Amniotic stem cell (primary cell): ENCODE measurements at places on chromosomes 4 and X.

- no peak for DNase-seq
These were observed 37.9 kb upstream of the RAP2C start for GRCh38 chrX:132257116-132257515.

DNA sequence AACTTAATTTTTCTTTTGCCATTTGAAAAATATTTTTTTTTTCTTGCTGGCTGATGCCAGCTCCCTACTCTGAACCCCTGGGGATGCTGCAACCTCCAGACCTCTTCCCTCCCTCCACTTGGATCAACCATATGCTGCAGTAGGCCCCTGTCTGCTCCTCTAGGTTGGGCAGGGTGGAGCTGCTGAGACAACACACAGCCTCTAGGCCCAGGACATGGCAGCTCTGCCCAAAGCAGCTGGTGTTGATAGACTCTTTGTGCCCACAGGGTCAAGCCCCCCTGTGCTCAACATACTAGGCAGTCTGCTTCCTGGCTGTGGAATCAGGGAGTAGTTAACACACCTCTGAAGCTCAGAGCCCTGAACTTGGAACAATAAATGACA is 19.9 kb upstream of the CLNK start:
- no peak for DNase-seq

GRCh38 chr4:101862595-101862994 is 72.1 kb downstream of the BANK1 start:
- DNase-seq, result no peak

GRCh38 chr4:101345596-101346350 is 1.6 kb downstream of the PPP3CA start:
- DNase-seq, result no peak

DNA sequence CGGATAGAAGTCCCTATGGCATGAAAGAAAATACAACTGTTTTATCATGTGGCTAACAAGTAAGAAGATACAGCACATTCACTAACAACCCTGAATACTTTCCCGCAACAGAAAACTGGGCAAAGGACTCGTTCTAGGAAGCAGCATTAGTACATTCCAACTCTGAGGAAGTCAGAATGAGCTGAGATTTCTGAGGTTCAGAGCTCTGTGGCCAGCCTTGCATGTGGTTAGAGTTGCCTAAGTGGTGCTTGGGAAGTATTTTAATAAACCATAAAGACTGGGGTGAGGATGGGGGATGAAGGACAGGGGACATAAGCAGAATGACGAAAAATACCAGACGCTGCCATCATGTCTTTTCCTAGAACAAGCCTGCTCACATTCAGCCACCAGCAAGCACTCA is 82.2 kb downstream of the EFHC2 start:
- no peak for DNase-seq

- DNase-seq, result no peak
These were observed 25.8 kb downstream of the GAB1 start for GRCh38 chr4:143362349-143363046.

DNA sequence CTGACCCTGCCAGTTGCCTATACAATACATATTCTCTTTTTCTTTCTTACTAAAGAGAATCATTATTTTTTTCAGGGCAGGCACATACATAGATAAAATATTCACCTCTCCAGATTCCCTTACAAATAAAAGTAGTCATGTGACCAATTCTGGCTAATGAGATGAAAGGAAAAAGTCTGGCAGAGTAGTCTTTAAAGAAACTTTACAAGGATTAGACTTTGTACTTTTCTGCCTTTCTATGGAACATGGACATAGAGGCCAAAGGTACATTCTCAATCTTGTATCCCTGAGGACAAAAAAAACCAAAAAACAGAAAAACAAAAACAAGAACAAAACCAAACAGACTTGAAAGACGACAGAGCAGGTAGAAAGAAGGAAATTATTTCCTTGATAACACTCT is 75.6 kb downstream of the DCK start:
- DNase-seq, result no peak

DNA sequence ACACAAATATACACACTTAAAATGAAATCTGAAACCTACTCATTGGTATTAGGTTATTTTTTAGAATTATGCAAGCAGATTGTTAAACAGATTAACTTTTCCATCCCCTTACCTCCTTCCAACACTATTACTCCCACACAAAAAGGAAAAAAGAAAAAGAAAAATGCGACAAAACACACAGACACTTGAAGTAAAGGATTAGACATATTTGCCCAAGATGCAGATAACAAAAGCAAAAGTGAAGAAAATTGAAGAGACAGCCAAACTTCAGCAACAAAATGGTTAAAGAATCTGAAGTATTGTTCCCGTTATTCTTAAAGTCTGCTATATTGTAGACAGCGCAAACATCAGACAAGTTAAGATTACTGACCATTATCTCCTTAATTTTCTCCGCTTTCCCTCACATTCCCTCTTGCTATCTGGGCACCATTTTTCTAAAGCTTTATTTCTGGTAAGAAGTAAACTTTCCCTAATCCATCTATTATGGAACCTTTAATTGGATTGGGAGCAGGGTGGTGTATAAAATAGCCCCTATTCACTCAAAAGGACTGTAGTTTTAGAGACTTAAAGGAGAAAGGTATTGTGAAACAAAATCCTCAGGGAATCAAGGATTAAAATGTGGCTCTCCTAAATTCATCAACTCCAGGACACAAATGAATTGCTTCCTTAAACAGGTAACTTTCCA is 34.7 kb upstream of the MAB21L2 start:
- DNase-seq, result no peak

- DNase-seq, result no peak
These were observed 85.0 kb downstream of the ALPK1 start for GRCh38 chr4:112381996-112382692.

- DNase-seq, result no peak
These were observed 212.2 kb upstream of the MAB21L2 start for GRCh38 chr4:150369434-150370380.
